ENCODE measurements at places on chromosomes 16 and 17.
A peak's percentile ranks its signal among the peaks of the same experiment; 100 is the strongest.

- no peak for DNase-seq
Observed at GRCh38 chr16:53673189-53673588, 30.5 kb downstream of the RPGRIP1L start.

DNA sequence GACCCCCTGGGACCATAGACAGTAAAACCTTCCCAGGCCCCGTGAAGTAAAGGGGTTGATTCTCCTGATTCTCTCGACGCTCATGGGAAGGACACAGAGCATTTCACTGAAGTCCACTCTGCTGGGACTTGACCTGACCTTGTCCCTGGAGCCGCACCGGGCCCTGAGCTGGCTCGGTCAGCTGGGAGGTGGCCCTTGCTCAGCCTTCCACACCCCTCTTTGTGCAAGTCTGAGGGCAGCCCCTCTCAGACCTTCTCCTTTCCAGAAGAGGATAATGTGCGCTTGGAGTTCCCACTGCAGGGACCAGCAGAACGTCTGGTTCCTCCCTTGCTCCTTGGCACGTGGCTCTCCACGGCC is 115.5 kb downstream of the RAP1GAP2 start:
- no peak for DNase-seq

DNA sequence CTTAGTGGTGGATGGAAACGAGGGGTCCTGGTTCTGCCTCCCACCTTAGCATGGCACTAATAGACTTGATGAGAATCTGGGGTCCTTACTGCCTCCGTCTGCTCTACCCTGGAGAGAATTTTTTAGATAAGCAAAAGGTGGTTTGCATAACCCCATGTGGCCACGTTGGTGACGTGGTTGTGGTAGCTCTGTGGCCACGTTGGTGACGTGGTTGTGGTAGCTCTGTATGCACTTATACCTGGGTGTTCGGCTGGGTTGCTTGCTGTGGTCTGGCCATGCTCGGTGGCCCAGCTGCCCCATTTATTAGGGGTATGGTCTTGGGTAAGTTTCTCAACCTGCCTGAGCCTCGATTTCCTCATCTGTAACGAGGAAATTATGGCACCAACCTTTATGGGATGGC is 13.0 kb downstream of the SPIRE2 start:
- DNase-seq: peak; percentile 5

DNA sequence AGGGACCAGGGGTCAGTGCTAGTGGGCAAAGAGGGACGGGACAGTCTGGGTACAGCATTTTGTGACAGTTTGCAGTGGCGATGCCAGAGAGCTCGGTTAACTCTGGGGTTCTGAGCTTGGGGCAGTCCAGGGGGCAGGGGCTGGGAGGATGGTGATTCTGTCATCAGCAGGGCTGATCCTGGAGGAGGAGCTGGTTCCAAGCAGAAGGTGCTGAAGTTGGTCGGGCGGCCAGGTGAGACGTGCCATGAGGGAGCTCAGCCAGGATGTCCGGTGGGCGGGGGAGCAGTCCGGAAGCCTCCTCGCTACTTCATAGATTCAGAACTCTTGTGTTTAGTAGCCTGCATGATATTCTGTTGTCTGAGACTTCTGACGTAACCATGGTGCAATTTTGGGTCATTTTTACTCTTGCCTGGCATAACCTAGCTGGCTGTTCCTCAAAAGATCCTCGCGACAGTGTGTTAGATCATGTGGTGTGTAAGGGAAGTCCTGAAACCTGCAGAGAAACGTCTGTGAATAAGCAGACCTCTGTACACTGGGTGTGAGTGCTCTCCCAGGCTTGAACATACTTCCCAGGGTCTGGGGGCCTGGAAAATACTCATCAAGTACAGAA is 122.0 kb downstream of the CLEC16A start:
- DNase-seq: no peak

- DNase-seq: no peak
Observed at GRCh38 chr17:41717408-41718286, 5.5 kb downstream of the GAST start.

Data from SK-N-SH (cell line).